ENCODE measurements at places on chromosomes 12 and 14. TPM values are rescaled to one million over a fixed set of nuclear protein-coding genes. Genes with fewer than 3 reads are reported as not detected.

The SOAT2 gene
- total RNA-seq: not detected

GRCh38 chr14:87996291-87996592 is 3.3 kb upstream of the GALC start:
- H3K4me1 ChIP-seq: peaks cover 12% of the 10 kb centered on the region
- no peak for DNase-seq
- peaks cover 17% of the 10 kb centered on the region for H3K36me3 ChIP-seq

GRCh38 chr12:128763395-128763794 is 60.4 kb downstream of the SLC15A4 start:
- no peak for DNase-seq
- H3K27me3 ChIP-seq: no peaks in the 10 kb centered on the region
- no peaks in the 10 kb centered on the region for H3K36me3 ChIP-seq
- H3K4me1 ChIP-seq: no peaks in the 10 kb centered on the region
- no peak overlapping the region for H3K27ac ChIP-seq

The AQP2 gene
- total RNA-seq: not detected

GRCh38 chr12:85358715-85359114 is 78.7 kb downstream of the ALX1 start:
- H3K4me1 ChIP-seq: peaks cover 6% of the 10 kb centered on the region
- H3K4me3 ChIP-seq: no peak overlapping the region
- H3K27ac ChIP-seq: no peak overlapping the region
- no peaks in the 10 kb centered on the region for H3K27me3 ChIP-seq
- DNase-seq: no peak

The MEG3 gene
- total RNA-seq: not detected

- H3K27ac ChIP-seq: no peak overlapping the region
- H3K4me3 ChIP-seq: no peak overlapping the region
- DNase-seq: no peak
- no peaks in the 10 kb centered on the region for H3K36me3 ChIP-seq
- H3K4me1 ChIP-seq: no peaks in the 10 kb centered on the region
- H3K27me3 ChIP-seq: no peaks in the 10 kb centered on the region
Observed at GRCh38 chr12:46892034-46892705, 66.4 kb upstream of the SLC38A4 start.

The TMEM121 gene
- 0.42 TPM for total RNA-seq
